ENCODE measurements at places on chromosomes 6 and 20.

- H3K27ac ChIP-seq: no peak overlapping the region
- H3K4me3 ChIP-seq: no peak overlapping the region
- H3K36me3 ChIP-seq: no peaks in the 10 kb centered on the region
- H3K27me3 ChIP-seq: no peaks in the 10 kb centered on the region
Observed at GRCh38 chr6:112480553-112480952, 133.4 kb downstream of the RFPL4B start.

GRCh38 chr20:31870726-31871617, 538 bp downstream of the TTLL9 start:
- H3K27ac ChIP-seq: no peak overlapping the region
- H3K36me3 ChIP-seq: no peaks in the 10 kb centered on the region
- no peaks in the 10 kb centered on the region for H3K4me1 ChIP-seq
- H3K27me3 ChIP-seq: peaks cover 42% of the 10 kb centered on the region
- peak overlapping the region; percentile 83 for H3K4me3 ChIP-seq

DNA sequence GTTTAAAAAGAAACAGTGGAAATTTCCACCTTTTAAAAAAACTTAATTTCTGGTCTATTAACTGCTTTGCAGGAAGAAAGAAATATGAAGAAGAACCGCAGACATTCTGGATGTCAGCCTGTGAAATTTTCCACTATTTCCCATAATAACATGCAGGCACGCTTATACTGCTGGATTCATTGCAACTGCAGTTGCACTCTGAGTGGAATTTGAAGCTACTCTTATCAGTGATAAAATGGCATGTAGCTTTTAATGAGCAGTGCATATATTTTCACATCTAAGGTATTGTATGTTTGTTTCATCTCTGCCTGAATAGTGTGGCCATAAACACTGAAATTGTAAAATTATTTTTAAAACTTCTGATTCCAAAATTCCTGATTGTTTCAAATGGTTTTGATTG, 28.2 kb downstream of the NCOA3 start:
- H3K36me3 ChIP-seq: peaks cover 5% of the 10 kb centered on the region
- no peaks in the 10 kb centered on the region for H3K4me1 ChIP-seq
- no peaks in the 10 kb centered on the region for H3K27me3 ChIP-seq
- H3K4me3 ChIP-seq: no peak overlapping the region
- no peak overlapping the region for H3K27ac ChIP-seq
- DNase-seq: no peak

- H3K4me3 ChIP-seq: no peak overlapping the region
- H3K27ac ChIP-seq: no peak overlapping the region
- no peaks in the 10 kb centered on the region for H3K36me3 ChIP-seq
- H3K4me1 ChIP-seq: no peaks in the 10 kb centered on the region
- H3K27me3 ChIP-seq: no peaks in the 10 kb centered on the region
- peak; percentile 69 for DNase-seq
Observed at GRCh38 chr20:40724566-40724965, 35.5 kb upstream of the MAFB start.

GRCh38 chr6:151808371-151809241, 1.1 kb downstream of the ESR1 start:
- no peaks in the 10 kb centered on the region for H3K36me3 ChIP-seq
- peak; percentile 70 for DNase-seq
- H3K27me3 ChIP-seq: peaks cover 79% of the 10 kb centered on the region
- no peak overlapping the region for H3K27ac ChIP-seq

DNA sequence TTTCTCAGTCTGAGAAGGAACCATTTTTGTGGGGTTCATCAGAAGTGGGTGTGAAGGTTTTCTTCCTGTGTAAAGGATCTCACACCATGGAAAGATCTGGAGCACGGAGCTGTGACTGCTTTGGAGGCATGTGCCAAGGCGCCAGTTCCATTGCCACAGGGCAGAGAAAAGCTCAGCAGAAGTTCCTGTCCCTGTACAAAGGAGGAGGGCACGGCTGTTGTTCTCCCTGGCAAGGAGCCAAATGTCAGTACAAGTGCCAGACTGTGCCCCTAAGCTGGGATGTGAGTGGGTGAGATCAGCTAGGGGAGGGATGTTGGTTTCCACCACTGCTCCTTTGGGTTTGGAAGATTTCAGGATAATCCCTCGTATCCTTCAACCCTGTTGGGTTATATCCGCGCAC, 117.3 kb downstream of the CRYBG1 start:
- H3K27me3 ChIP-seq: peaks cover 4% of the 10 kb centered on the region
- no peak overlapping the region for H3K4me3 ChIP-seq
- no peak for DNase-seq

DNA sequence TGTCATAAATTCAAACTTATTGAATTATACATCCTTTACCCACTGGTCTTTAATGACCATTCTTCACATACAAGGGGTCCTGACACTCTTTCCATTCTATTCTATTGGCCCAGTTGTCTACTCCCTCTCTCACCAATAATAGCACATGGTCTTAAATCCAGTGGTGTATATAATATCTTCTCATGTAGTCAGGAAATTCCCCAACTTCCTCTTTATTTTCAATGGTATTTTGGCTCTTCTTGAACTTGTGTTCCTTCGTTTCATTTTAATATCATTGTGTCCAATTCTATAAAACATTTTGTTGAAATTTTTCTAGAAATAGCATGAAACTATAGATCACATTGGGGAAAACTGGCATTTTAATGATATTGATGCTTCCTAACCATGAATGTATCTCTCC, 36.8 kb downstream of the PSMB9 start:
- peaks cover 5% of the 10 kb centered on the region for H3K4me1 ChIP-seq
- no peak overlapping the region for H3K27ac ChIP-seq
- no peak for DNase-seq
- no peaks in the 10 kb centered on the region for H3K36me3 ChIP-seq
- no peak overlapping the region for H3K4me3 ChIP-seq

DNA sequence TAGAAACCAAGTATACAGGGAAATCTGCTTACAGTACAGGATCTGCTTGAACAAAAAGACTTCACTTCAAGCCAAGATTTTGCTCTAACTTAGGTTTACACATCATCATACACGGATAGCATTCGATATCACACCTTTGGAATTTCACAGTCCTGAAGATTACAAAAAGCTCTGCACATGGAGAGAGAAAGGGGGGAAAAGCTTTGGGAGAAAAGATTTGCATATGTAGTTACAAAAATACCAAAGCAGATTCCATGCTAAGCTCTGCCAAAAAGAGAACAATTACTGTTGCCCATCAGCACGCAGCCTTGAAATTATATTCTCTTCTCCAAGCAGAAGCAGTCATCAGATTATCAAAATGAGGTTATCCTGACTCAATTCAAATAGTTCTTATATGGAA, 62.0 kb downstream of the HIVEP2 start:
- H3K4me3 ChIP-seq: no peak overlapping the region
- no peaks in the 10 kb centered on the region for H3K36me3 ChIP-seq
- peaks cover 21% of the 10 kb centered on the region for H3K27me3 ChIP-seq
- peaks cover 20% of the 10 kb centered on the region for H3K4me1 ChIP-seq

DNA sequence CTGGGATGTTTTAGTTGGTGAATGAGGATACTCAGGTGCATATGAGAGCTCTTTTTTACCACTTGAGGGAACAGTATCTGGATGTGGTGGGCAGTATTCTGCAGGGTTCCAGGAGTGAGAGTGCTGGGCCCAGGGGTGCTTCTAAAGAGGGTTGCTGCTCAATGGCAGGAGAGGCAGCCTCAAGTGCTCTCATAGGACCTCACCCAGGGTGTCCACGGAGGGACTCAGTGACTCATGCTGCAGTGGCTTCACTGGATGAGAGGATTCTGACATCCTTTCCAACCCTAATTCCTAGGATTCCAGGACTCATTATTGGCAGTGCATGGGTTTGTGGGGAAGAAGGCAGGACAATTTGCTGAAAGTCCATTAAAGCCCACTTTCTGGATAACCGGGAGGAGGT, 176.6 kb upstream of the FERMT1 start:
- DNase-seq: no peak
- H3K27ac ChIP-seq: no peak overlapping the region
- no peaks in the 10 kb centered on the region for H3K4me1 ChIP-seq
- no peaks in the 10 kb centered on the region for H3K27me3 ChIP-seq
- H3K36me3 ChIP-seq: no peaks in the 10 kb centered on the region

DNA sequence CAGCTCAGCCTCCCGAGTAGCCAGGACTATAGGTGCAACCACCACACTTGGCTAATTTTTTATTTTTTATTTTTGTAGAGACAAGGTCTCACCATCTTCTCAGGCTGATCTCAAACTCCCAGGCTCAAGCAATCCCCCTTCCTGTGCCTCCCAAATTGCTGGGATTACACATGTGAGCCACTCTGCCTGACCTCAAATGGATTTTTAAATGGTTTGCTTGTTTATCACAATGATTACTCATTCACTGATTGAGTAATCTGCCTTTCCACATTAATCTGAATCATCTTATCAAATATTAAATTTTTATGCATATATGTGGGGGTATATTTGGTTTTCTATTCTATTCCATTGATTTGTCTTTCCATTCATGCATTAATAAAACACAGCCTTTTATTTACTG, 9.4 kb upstream of the KHDC1L start:
- H3K27me3 ChIP-seq: no peaks in the 10 kb centered on the region
- no peaks in the 10 kb centered on the region for H3K4me1 ChIP-seq
- H3K27ac ChIP-seq: no peak overlapping the region
- DNase-seq: no peak

- H3K27ac ChIP-seq: no peak overlapping the region
- H3K27me3 ChIP-seq: no peaks in the 10 kb centered on the region
- H3K4me1 ChIP-seq: no peaks in the 10 kb centered on the region
- DNase-seq: no peak
- H3K4me3 ChIP-seq: no peak overlapping the region
Observed at GRCh38 chr20:9919271-9920014, 80.6 kb upstream of the PAK5 start.

DNA sequence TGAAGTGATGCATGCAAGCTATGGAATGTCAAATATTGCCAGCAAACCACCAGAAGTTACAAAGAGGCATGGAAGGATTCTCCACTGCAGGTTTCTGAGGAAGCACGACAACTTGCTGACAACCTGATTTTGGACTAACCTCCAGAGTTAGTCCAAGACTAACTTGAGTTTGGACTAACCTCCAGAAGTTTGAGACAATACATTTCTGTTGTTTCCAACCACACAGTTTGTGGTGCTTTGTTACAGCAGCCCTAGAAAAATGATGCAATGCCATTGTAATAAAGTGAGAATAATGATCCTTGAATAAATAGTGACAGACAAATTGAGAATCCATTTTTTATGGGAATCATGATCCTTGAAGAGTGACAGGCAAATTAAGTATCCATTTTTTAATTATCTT, 169.9 kb upstream of the HDDC2 start:
- DNase-seq: no peak
- no peaks in the 10 kb centered on the region for H3K4me1 ChIP-seq
- H3K27me3 ChIP-seq: no peaks in the 10 kb centered on the region
- no peaks in the 10 kb centered on the region for H3K36me3 ChIP-seq

DNA sequence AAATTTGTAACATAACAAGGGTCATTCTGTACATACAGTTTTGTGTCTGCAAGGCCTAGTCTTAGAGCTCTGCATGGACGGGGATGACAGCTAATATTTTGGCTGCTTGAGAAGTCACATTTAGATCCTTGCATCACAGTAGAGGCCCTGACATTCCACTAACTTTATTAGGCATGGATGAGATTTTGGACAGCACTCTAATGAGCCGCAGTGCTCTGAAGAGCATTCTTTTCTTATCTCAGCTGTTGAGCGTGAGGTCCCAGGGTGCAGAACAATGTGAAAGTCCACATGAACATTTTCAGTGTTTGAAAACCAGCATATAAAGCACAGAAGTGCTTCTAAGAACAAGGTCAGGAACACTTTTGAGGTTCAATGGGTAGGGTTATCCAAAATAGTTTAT, 58.9 kb downstream of the IPCEF1 start:
- H3K4me1 ChIP-seq: peaks cover 6% of the 10 kb centered on the region
- no peaks in the 10 kb centered on the region for H3K36me3 ChIP-seq

- no peak for DNase-seq
- peaks cover 4% of the 10 kb centered on the region for H3K4me1 ChIP-seq
- no peak overlapping the region for H3K4me3 ChIP-seq
- no peaks in the 10 kb centered on the region for H3K36me3 ChIP-seq
Observed at GRCh38 chr6:42259841-42260395, 42.3 kb upstream of the MRPS10 start.

DNA sequence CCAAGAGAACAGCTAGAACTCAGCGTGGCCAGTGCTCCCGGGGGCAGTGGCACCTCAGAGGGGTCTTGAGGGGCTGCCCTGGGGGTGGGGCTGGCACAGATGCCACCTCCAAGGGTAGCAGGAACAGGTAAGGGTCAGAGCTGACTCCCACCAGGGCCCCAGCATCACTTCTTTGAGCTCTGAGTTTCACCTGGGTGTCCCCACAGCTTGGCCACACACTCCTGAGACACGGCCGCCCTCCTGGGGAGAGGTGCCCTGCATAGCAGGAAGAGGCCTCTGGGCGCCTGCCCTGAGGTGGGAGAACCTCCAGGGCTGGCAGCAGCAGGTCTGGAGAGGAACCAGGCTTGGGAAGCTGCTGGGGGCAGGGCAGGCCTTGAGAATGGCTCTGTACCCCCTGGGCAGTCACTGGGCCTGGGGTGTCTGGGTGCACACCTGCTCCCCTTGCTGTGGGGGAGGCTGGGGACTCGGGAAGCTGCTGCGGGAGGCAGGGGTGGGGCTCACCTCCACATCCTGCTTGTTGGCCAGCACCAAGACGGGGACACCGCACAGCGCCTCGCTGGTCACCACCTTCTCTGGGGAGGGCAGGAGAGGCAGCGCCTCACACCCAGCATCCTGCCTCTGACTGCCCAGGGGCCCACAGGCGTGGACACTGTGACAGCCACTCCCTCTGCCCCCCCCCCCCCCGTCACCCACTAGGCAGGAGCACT, 5.0 kb downstream of the TNFRSF6B start:
- H3K36me3 ChIP-seq: peaks cover 23% of the 10 kb centered on the region
- DNase-seq: no peak
- no peaks in the 10 kb centered on the region for H3K27me3 ChIP-seq
- H3K4me1 ChIP-seq: peaks cover 2% of the 10 kb centered on the region

All from endodermal cell (in vitro differentiated cells).